ENCODE measurements at places on chromosomes 4 and X. TPM values are rescaled to one million over a fixed set of nuclear protein-coding genes. Genes with fewer than 3 reads are reported as not detected.
A peak's percentile ranks its signal among the peaks of the same experiment; 100 is the strongest.

DNA sequence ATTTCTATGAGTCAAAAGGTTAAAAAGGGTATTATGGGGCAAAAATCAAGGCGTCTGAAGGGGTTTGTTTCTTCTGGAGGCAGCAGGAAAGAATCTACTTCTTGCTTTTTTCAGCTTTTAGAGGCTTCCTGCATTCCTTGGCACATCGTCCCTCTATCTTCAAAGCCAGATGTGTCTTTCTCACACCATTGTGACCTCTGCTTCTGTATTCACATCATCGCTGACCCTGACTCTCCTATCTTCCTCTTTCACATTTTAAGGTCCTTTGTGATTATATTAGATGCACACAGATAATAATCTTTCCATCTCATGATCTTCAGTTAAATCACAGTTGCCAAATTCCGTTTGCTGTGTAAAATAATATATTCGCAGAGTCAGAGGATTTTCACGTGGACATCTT, 112.7 kb downstream of the PPP4R3C start:
- no peak for DNase-seq

DNA sequence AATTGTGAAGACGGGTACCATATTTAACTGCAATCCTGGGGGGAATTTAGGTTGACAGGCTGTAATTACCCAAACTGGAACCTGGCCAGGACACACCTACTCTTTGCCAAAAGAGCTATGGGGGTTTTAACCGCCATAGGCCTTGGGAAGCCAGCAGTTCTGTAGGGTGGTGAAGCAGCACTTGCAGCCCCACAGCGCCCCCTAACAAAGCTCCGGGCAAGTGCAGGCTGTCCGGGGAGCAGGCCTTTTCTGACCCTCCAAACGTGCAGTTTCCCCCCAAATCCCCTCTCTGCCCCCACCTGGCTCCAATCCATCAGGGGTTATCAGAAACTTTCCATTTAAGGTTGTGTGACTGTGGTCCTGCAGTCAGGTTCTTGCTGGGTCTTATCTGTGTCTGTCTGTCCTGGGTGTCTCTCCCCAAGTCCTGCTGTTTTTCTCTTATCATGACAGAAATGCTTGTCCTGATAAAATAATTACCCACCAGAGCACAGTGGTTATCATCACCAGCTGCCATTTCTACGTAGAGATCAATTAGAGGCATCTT, 350.9 kb downstream of the MID1IP1 start:
- DNase-seq, result peak; percentile 34

DNA sequence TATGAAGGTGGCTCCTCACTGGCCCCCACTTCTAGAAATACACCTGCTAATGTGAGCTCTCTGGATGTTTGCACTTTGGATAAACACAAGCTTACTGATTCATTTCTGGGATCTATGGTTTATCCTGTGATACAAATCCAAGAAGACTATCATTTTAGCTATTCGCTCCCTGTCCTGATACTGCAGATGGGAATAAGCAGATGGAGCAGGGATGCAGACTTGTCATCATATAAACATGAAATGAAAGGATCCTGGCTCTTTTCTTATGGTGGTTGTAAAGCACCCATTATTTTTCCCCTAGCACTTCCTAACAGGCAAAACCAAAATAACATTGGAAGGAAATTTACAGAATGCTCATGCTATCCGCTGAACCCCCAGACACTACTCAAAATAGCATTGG, 162.9 kb upstream of the NOCT start:
- DNase-seq, result no peak

DUSP9 gene
- total RNA-seq, result 6.1 TPM

Data from SK-MEL-5 (cell line).